ENCODE measurements at places on chromosomes 13 and 19.

DNA sequence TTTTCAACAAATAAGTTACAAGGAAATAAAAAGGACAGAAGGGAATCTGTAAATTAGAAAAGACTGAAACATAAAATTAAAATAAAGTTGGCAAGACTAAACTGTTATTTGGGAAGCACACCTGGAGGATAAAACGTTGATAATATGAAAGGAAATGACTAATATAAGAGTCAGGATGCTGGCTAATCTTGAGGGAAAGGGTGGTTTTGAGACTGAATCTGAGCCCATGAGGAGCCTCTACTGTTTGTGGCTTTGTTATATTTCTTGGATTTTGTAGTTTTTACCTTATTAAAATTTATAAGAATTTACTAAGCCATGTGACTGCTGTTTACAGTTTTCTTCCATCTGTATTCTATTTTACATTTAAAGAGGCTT lies 718.0 kb upstream of the SPRY2 start:
- DNase-seq = no peak

- no peak for DNase-seq
These were observed 15.0 kb upstream of the ALOX5AP start for GRCh38 chr13:30720172-30720869.

- no peak for DNase-seq
These were observed 64.9 kb downstream of the TRPM4 start for GRCh38 chr19:49222528-49222927.

DNA sequence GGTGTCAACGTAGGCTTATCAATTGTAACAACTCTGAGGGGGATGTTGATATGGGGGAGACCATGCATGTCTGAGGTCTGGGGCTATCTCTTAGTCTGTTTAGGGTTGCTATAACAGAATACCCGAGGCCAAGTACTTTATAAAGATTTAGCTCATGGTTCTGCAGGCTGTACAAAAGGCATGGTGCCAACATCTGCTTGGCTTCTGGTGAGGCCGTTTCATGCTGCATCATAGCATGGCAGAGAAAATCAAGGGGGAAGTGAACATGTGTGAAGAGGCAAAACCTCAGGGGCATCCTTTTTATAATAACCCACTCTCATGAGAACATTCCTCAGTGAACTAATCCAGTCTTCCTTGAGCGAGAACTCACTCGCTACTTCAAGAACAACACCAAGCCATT lies 353.8 kb downstream of the ENOX1 start:
- peak; percentile 85 for DNase-seq

- DNase-seq = no peak
These were observed 417.1 kb downstream of the LMO7 start for GRCh38 chr13:76053181-76053580.

DNA sequence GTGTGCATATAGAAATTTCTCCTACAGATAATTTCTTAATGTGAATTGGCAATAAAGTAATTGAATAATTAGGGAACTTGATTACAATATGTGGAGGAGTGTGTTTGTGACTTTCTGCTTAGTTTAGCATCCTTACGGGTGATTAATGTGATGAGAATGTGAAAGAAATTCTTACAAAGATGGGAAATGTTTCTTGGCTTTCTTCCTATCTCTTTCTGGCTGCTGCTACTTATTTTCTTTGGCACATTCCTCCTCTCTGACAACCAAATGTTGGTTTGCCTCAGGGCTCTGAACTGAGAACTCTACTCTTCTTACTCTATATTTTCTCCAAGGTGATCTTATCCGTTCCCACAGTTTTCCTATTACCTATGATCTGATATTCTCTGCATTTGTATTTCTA lies 300.1 kb downstream of the TBC1D4 start:
- peak; percentile 40 for DNase-seq

- DNase-seq = peak; percentile 94
These were observed 2.0 kb downstream of the VSIG10L start for GRCh38 chr19:51339687-51340656.

- DNase-seq = no peak
These were observed 634.7 kb downstream of the PCDH17 start for GRCh38 chr13:58266271-58266670.

DNA sequence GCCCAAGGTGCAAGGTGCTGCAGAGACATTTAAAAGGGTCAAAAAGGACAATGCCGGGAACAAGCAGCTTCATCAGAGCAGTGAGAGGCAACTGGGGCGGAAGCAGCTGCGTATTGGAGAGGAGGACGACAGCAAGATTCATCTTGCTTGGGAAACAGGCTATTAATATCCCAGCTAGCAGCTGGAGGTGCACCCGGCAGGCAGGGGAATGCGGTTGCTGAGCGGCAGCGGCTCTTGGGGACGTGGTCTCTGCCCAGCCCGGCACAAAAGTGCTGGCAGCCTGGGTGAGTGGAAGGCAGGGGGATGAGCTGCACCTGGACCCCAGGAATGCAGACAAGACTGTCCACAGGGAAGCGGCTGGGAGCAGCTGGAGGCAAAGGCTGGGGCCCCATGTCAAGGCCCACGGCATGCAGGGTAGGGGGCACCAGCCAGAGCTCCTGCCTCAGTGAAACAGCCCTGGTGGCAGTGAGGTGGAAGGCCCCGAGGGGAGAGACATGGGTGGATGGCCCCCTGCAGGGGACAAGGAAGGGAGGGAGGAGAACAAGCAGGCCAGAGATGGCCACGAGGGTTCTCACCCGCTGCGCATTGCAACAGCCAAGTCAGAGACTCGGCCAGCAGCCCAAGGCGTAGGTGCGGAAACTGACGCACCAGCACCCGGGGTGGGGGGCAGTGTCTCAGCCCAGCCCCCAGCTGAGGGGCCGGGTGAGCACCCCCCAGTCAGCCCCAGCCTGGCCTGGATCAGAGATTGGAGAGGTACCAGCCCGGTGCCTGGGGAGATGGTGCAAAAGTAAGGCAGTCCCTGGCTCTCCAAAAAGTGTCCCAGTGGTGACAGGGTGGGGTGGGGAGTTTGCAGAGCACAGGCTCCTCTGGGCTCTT lies 34.4 kb downstream of the PEPD start:
- peak; percentile 83 for DNase-seq

GRCh38 chr19:40810160-40810559 lies 11.2 kb downstream of the EGLN2 start:
- DNase-seq = no peak

DNA sequence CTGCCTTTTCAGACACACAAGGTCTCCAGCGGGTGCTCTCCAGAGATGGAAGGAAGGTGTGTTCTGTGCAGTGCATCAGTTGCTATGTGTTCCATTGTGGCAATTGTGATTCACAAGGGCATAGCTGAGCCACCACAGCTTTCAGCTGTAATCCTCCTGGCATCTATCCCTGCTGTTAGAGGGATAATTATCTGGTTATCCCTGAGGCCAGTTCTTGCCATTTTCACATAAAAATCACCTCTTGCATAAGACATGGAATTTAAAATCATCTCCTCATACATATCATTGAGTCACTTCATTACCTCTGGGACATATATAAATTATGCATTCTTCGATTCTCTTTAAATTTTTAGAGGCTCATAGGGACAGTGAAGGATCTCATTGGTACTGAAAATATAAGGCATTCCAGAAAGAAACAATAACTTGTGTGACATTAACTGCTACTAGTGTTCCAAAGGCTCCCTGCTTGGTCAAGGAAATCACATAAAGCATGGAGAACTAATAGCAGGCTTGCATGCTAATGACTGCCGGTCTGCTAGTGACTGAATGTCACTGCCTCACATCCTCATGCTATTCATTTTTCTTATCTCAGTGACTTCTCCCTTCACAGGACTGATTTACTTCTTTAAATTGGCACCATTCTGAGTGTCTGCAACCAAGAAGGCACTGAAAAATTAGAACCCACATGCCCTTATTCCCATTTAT lies 214.0 kb downstream of the ENOX1 start:
- peak; percentile 34 for DNase-seq

GRCh38 chr19:13053238-13053637 lies 49.4 kb downstream of the LYL1 start:
- peak; percentile 89 for DNase-seq

- DNase-seq = peak; percentile 90
These were observed 52.5 kb downstream of the SLITRK1 start for GRCh38 chr13:83829810-83830209.

DNA sequence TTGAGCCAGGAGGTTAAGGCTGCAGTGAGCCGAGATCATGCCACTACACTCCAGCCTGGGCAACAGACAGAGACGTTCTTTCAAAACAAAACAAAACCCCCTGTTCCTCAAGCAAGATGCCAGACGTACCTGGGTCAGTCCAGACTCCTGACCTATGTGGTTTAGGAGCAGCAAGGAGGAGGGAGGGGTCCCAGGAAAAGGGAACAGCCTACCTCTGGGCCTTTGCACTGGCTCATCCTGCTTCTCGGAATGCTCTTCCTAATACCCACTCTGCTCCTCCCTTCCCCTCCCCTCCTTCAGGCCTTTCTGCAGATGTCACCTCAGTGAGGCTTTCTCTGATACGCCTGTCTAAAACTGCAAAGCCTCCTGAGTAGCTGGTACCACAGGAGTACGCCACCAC lies 9.5 kb downstream of the RINL start:
- DNase-seq = no peak
